ENCODE measurements at places on chromosomes 1 and 21. TPM values are rescaled to one million over a fixed set of nuclear protein-coding genes. Genes with fewer than 3 reads are reported as not detected.

The MMP23B gene
- total RNA-seq: 1.2 TPM

The LCE1A gene
- total RNA-seq: not detected

The FAM131C gene
- 0.09 TPM for total RNA-seq

- no peak for DNase-seq
Observed at GRCh38 chr1:36083635-36084496, at the start of gene TEKT2. TEKT2 (plus strand) TSS chr1:36084094; CDS start chr1:36084922, 828 bp downstream.

DNA sequence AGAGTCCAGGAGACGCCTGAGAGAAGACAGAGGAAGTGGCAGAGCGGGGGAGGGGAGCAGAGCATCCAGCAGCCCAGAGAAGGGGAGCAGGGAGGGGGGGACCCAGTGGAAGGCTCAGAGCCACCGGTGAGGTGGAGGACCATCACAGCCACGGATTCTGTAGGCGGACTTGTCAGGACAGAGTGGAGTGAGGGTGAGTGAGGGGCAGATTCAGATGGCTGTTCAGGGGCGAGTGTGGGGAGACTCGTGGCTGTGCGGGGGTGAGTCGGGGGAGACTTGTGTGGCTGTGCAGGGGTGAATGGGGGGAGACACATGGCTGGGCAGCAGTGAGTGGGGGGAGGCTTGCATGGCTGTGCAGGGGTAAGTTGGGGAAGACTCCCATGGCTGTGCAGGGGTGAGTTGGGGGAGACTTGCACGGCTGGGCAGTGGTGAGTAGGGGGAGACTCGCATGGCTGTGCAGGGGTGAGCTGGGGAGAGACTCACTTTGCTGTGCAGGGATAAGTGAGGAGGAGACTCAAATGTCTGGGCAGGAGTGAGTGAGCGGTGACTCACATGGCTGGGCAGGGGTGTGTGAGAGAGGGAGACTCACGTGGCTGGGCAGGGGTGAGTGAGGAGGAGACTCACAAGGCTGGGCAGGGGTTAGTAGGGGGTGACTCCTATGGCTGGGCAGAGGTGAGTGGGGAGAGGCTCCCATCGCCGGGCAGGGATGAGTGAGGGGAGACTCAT is 56.8 kb upstream of the ABCG1 start:
- DNase-seq: peak; percentile 66

DNA sequence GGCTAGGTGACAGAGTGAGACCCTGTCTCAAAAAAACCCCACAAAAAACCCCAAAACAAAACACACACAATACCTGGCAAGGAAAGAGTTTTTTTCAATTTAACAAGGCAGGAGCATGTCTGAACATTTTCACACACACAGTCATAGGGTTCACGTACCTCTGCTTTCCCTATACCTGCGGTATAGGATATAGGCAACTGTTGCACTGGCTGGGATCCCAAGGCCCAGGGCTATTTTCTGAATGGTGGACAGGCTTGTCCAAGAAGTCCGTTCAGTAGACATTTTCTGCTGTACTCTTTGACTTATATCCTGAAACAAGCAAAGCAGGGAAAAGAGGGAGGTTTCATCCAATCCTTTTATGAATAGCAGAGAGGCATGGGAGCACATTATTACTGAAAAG is 7.6 kb downstream of the TDRKH start:
- DNase-seq: no peak

GRCh38 chr1:26278303-26278702 is 1.6 kb upstream of the SH3BGRL3 start:
- peak; percentile 27 for DNase-seq

DNA sequence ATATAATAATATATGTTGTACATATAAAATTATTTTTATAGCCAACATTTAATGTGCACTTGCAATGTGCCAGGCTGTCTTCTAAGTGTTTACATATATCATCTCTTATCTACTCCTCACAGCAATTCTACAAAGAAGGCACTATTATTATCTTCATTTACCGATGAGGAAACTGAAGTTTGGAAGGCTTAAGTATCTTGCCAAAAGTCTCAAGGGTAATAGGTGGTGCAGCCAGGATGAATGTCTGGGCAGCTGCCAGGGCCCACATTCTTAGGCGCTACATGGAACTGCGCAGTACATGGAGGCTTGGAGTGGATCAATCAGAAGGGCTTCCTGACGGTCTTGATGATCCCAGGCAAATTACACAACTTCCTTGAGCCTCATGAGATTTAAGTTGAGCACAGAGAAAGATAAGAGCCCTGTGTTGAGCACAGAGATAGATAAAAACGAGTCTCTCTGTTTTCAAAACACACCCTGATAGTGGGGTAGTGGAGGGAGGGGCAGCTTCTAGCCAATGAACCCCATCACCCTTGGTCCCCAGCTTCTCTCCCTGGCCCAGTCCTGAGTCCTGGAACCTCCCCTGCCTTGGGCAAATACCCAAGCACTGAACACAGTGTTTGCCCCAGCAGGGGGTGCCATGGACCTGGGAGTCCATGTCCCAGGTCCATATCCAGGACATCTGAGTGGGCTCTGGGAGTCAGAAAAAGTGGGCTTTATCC is 9.2 kb downstream of the POU3F1 start:
- peak; percentile 47 for DNase-seq

DNA sequence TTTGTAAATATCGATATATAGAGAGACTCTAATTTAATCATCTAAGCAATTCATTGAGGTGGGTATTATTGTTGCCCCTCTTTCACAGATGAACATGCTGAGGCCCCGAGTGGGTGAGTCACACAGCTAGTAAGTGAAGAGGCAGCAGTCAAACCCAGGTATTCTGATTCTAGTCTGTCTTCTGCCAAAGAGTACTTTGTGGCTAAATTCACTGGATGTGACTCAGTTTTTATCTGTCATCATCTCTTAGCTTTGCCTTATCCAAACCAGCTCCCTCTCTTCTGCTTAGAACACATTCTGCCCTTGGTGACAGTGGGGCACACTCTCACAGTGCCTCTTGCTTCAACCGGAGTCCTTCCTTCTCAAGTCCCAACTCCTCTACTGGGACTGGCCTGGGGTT is 11.5 kb downstream of the FCRL5 start:
- no peak for DNase-seq

DNA sequence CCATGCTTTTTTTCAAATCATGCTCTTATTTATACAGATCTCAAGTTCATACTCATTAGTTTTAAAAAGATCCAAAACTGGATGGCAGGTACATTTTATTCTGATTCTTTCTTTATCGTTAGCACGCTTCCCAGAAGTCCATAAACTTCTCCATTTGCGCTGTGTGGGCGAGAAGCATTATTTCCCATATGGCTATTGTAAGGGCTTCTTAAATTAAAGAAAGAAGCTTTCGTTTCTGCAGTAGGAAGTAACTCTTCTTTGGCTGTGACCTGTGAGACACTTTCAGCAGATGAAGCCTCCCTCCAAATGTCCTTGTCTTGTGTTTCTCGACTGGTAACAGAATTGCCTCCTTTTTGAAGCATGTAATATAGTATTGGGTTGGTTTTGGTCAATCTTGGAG is 100.2 kb downstream of the NRIP1 start:
- no peak for DNase-seq

DNA sequence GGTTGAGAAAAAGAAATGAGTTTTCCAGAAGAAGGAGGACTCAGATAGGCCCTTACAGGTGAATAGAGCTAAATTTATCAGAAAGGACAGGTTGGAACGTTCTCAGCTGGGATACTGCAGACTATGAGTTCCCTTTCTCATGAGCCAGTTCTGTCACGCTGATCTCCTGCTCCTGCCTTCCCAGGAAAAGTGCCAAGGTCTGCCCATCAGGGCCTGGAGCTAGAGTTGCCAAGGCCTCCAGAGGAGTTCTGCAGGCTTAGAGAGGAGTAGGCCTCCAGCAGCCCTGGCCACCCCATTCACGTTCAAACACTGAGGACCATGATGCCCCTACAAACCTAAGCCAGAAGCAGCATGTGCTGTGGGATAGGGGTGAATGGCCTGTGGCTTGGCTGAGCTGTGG is 126.8 kb upstream of the TNR start:
- DNase-seq: no peak
